ENCODE measurements at places on chromosomes 12 and 14.

DNA sequence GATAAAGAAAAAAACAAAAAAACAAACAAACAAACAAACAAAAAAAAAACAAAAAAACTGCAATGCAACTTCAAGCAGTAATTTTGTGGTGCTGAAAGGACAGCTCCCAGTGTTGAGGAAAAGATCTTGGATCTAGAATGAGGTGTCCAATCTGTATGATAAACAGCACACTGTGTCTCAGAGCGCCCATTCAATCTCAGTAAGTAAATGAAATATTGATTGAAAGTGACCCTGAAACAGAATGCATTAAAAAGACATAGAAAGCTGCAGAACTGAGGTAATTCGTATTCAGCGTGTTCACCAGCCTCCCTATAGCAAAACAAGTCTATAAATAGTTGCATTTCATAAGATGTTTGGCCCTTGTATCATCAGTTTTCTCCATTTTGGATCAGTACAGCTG, 153.0 kb downstream of the NOVA1 start:
- DNase-seq: peak; percentile 20

GRCh38 chr12:101951002-101951670, 73.8 kb downstream of the DRAM1 start:
- DNase-seq: no peak

DNA sequence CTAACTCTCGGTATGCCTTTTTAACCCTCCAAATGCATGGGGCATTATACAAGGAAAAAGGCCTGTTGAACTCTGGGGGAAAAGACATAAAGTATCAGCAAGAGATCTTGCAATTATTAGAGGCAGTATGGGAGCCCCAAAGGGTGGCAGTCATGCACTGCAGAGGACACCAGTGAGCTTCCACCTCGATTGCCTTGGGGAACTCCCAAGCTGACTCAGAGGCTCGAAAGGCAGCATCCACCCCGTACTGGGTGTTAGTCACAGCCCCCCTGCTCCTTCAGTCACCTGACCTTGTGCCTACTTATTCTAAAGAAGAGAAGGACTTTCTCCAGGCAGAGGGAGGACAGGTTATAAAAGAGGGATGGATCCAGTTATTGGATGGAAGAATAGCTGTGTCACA, 781.4 kb upstream of the TMEM132C start:
- peak; percentile 21 for DNase-seq

DNA sequence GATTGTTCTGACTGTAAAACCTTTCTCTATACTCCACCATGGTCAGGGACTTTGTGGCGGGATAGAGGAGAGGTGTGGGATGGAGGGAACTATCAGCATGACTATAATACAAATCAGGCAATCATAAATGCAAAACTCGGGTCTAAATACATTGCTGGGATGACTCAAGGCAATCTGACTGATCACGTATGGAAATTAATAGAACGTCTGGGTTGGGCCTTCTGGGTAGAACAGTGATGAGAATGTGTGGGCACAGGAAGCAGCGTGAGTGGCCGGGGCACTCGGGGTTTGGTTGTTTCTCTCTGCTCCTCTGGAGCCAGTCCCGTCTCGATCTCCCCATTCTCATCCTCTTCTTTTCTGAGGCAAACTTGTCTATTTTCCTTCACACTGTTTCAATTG, 485.8 kb downstream of the VRK1 start:
- DNase-seq: no peak

GRCh38 chr12:116629480-116629879, 70.3 kb downstream of the MAP1LC3B2 start:
- DNase-seq: no peak

- no peak for DNase-seq
Measured at GRCh38 chr12:111150360-111150759, 218.5 kb downstream of the PHETA1 start.

GRCh38 chr14:64281805-64282204, 12.4 kb downstream of the ESR2 start:
- DNase-seq: no peak

DNA sequence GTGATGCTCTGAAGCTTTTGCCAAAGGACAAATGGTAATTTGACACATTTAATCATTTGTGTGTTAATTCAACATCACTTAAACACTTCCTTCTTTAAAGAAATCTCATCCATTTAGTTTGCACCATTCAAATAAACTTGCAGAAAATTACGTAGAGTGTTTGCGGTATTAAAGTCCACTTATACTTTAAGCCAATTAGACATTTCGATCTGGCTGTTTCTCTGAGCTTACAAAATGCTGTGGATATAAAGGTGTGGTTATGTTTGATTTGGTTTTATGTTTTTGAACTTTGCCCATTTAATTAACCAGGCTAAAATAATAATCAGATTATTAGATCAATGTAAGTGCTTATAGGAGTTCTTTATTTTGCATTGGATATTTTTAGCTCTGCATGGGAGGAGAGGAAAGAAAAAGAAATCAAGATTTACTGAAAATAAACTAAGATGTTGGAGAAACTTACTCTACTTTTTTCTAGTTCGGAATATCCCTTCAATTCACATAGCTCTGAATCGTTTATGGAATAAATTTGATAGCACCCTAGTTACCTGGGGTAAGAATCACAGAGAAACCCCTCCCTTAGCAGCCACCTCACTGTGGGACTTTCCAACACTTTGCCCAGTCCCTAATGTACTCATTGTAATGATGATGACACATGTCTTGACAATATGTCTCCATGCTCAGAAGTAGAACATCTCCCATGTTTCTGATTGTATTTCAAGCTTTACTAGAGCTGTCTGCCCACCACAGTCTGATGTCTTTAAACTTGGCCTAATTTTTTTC, 268.0 kb downstream of the BTG1 start:
- no peak for DNase-seq

DNA sequence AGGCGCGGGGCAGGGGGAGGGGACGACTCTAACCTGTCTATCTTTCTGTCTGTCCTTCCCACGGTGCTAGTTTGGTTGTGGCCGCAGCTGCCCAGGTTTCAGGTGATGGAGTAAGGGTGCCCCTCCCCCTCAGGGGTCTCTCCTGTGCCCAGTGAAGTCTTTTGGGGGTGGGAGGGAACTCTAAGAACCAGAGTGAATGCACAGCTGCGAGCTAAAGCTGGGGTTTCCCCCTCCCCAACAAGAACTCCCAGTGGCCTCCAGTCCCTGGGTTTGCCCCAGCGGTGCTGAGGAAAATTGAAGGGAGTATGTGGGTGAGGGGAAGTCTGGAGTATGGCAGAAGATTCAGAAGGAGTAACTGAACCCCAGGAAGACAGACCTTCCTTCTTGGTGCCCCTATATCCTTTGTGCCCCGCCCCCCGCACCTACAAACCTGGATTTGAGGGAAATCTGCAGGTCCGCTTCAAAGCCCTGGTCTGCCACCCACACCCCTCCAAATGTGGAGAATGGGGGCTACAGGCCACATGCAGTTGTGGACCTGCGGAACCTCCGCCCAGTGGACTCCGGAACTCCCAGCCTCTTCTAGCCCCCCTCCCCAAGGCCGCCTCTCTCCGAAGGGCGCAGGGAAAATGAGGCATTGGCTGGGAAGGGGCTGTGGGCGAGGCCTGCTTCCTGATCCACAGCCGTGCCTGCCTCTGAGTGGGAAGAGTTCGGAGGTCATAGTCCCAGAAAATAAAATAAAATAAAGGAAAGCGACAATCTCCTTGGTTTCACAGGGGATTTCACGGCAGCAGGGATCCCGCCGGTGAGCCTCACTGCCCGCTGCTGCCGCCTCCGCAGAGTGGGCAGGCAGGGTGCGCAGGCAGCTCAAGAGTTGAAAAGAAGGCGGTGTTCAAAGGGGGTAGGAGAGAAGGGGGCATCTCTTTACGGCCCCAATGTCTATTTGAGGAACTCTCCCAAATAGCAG, 3.4 kb upstream of the HOXC9 start:
- DNase-seq: no peak

- DNase-seq: no peak
Measured at GRCh38 chr14:72723858-72724530, 169.9 kb downstream of the DPF3 start.

- no peak for DNase-seq
Measured at GRCh38 chr12:103085541-103085940, 128.1 kb downstream of the ASCL1 start.

- no peak for DNase-seq
Measured at GRCh38 chr14:77221241-77221871, 39.8 kb downstream of the TMEM63C start.

- DNase-seq: no peak
Measured at GRCh38 chr12:130220706-130221100, 58.4 kb downstream of the FZD10 start.

DNA sequence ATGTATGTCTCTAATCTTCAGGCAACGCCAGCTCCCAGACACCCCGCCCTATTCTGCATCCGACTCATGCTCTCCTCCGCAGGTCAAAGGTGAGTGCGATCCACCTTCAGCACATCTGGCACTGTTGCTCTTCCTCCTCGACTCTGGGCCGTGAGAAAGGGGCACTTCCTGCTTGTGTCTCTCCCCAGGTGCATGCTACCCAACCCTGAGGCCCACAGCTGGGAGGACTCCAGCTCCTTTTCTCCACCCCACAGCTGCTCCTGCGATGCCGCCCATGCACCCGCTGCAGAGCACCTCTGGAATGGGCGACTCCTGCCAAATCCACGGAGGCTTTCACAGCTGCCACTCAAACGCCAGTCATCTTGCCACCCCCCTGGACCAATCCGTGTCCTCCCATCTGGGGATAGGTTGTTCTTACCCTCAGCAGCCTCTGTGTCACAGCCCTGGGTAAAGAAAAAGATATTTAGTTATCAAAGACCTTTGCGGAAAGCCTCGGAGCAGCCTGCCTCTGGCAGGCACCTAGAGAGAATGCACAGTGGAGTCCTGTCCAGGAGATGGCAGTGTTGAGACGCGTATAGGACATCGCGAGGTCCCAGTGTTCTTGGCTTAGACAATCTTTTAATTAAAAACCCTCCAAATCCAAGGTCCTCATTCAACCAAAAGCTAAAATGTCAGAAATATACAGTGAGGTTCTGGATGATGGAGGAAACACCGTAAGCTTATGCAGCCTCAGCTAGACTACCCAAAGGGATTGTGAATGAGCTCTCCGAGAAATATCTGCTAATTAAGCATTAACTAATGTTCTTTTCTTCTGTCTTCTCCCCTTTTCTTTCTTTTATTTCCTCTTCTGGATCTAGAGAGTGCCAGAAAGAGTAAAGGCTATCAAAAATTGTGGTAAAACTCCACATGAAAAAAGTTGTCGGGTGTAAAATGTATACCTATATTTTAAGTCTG, 54.3 kb downstream of the MYRFL start:
- DNase-seq: peak; percentile 88

GRCh38 chr14:32022938-32023466, 54.1 kb upstream of the ARHGAP5 start:
- no peak for DNase-seq

- peak; percentile 62 for DNase-seq
Measured at GRCh38 chr14:69090187-69090789, 62.6 kb downstream of the DCAF5 start.

DNA sequence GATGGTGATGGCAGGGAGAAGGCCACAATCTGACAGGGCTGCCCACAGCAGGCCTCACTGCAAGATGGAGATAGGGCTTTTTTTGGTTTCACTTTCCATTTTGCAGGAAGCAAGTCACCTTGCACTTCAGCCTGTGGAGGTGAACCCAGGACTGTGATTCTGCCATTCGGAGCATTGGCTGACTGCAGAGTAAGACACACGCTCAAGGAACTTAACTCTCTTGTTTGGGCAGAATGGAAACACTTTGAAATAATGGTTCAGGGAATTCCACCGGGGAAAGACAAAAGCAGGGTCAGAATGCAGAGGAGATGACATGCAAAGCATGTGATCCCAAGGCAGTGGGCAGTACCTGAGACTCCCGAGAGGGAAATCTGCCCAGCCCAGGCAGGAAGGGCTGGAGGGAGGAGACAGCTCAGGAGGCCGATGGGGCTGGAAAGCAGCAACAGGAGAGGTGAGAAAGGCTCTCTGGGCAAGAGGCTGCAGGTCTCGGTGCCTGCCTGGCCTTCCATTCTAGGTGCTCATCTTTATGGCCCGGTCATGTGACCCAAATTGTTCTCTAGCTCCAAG, 58.7 kb upstream of the PRMT8 start:
- DNase-seq: peak; percentile 12

- peak; percentile 88 for DNase-seq
Measured at GRCh38 chr14:102094101-102094500, 7.3 kb upstream of the HSP90AA1 start.

- no peak for DNase-seq
Measured at GRCh38 chr12:53123578-53124351, 20.5 kb downstream of the SOAT2 start.

DNA sequence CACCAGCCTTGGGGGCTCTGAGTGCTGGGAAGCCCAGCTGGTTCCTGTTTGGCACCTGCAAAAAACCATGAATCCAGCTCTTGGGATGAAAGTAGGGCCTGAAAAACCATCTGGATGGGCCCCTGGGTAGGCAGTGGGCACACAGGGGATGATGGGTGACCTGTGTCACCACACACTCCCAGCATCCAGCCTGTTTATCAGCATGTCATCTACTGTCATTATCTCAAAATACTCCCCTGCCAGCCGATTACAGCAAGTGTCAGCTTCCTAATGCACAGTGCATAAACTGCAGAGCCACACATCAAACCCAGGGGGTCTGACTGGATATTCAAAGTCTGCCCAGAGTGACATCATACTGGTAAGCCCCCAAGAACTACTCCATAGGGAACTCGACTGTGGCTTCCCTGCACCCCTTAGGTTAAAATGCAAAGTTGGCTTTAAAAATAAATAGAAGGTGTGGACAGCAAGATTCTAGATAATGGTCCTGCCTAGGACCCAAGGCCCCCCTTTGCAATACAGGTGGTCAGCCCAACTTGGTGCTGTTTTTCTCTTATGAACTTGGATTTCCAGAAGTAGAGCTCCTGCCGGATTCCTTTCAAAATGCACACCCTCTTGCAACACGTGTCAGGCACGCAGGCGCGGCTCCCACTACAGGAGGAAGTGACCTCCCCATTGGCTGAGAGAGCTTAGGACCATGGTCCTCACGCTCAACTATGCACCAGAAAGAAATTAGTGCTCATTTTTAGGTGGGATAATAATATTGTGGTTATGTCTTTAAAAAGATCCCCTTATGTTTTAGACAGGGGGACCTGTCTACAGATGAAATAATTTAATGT, 94.1 kb downstream of the GCH1 start:
- no peak for DNase-seq

DNA sequence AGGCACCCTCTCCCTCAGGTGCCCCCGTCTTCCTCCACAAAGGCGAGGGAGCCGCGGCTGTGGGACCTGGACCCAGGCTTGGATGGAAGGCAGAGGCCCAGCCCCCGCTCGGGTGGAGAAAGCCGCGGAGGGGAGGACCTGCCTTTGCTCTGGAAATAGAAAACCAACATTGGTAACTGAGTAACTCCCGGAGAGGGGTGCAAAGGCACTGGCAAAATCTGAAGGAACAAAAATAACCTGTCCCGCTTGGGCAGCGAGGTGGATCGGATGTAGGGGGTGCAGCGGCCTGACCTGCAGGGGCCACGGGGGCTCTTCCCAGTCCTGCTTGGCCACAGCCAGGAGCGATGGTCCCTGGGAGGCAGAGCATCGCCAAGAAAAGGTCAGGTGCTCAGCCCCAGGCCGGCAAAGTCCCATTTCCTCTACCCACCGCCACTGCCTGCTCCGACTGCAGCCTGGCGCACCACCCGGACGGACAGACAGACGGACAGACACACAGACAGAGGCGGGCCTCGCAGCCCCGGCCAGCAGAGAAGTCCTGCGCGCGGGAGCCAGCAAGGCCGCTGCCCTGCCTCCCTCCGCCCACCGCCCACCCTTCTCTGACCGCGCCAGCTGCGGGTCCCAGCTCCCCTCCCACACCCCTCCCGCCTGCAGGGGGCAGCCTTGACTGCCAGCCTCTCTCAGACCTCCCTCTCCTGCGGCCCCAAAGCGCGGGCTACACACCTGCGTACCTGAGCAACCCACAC, 21.4 kb upstream of the TMEM106C start:
- DNase-seq: peak; percentile 52
